Activated naive CD8-positive, alpha-beta T cell treated with anti-CD3 and anti-CD28 coated beads, Interleukin-2, amount 50 U/mL, for 24 hours (primary cell): ENCODE measurements at places on chromosomes 16 and 17.

GRCh38 chr17:59684967-59685366 is 22.3 kb downstream of the PTRH2 start:
- H3K4me1 ChIP-seq, result peaks cover 9% of the 10 kb centered on the region
- H3K4me3 ChIP-seq, result no peak overlapping the region
- no peak for DNase-seq
- H3K27me3 ChIP-seq, result no peaks in the 10 kb centered on the region
- no peak overlapping the region for H3K27ac ChIP-seq

- DNase-seq, result no peak
- peak overlapping the region; percentile 85 for H3K27ac ChIP-seq
- H3K4me3 ChIP-seq, result peak overlapping the region; percentile 58
- H3K4me1 ChIP-seq, result peaks cover 29% of the 10 kb centered on the region
- no peaks in the 10 kb centered on the region for H3K27me3 ChIP-seq
Observed at GRCh38 chr16:25093208-25094061, 18.1 kb upstream of the LCMT1 start.

DNA sequence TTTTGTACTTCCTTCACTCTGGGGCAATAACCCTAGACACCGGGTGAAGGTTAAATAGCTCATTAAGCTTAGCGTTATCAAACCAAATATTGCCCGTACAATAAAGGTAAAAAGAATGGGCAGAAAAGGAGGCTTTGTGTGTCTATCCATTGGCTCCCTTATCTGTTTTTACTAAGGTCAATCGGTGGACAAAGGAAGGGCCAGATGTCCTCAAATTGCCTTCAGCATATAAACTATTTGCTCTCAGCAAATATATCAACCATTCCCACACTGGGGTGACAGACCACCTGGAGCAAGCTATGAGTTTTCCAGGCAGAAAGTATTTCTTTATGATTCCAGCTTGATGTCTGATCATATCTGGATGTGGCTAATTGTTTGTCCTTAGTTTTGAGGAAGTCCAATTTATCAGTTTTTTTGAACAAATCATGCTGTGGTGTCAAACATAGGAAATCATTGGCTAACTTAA is 25.3 kb upstream of the WIPI1 start:
- H3K36me3 ChIP-seq, result peaks cover 1% of the 10 kb centered on the region
- no peak for DNase-seq
- peaks cover 3% of the 10 kb centered on the region for H3K27me3 ChIP-seq
- peaks cover 7% of the 10 kb centered on the region for H3K4me1 ChIP-seq

DNA sequence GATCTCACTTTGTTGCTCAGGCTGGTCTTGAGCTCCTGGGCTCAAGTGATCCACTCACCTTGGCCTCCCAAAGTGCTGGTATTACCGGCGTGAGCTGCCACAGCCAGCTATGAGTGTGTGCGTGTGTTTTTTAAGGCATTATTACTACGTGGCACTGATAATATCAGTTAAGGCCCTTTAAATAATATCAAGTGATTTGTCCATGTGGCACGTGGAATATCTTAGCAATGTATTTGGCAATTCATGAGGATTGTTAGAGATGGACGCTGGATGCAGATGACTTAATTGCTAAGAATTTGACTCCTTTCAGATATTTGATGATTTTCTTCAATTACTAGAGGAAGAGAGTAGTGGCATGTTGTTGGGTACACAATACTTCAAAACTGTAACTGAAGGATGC is 25.5 kb upstream of the PMP22 start:
- no peak overlapping the region for H3K27ac ChIP-seq
- H3K4me1 ChIP-seq, result no peaks in the 10 kb centered on the region
- H3K4me3 ChIP-seq, result no peak overlapping the region

- peaks cover 12% of the 10 kb centered on the region for H3K36me3 ChIP-seq
- no peak overlapping the region for H3K4me3 ChIP-seq
- peaks cover 5% of the 10 kb centered on the region for H3K4me1 ChIP-seq
- no peaks in the 10 kb centered on the region for H3K27me3 ChIP-seq
- no peak overlapping the region for H3K27ac ChIP-seq
Observed at GRCh38 chr16:84498859-84499620, 5.4 kb downstream of the MEAK7 start.

- peaks cover 17% of the 10 kb centered on the region for H3K4me1 ChIP-seq
- H3K27me3 ChIP-seq, result no peaks in the 10 kb centered on the region
- peaks cover 57% of the 10 kb centered on the region for H3K36me3 ChIP-seq
- H3K4me3 ChIP-seq, result no peak overlapping the region
- no peak overlapping the region for H3K27ac ChIP-seq
Observed at GRCh38 chr17:50699410-50699809, 8.3 kb downstream of the ANKRD40 start.

GRCh38 chr16:8919089-8919933 is 37.2 kb downstream of the LITAFD start:
- no peak overlapping the region for H3K4me3 ChIP-seq
- H3K4me1 ChIP-seq, result peaks cover 57% of the 10 kb centered on the region
- peaks cover 79% of the 10 kb centered on the region for H3K36me3 ChIP-seq
- no peak for DNase-seq
- H3K27ac ChIP-seq, result peak overlapping the region; percentile 73
- no peaks in the 10 kb centered on the region for H3K27me3 ChIP-seq

- peak overlapping the region; percentile 92 for H3K27ac ChIP-seq
- H3K4me3 ChIP-seq, result peak overlapping the region; percentile 35
- peak; percentile 38 for DNase-seq
- H3K27me3 ChIP-seq, result no peaks in the 10 kb centered on the region
- H3K36me3 ChIP-seq, result peaks cover 44% of the 10 kb centered on the region
- H3K4me1 ChIP-seq, result peaks cover 75% of the 10 kb centered on the region
Observed at GRCh38 chr16:48576927-48577326, 33.1 kb downstream of the N4BP1 start.

DNA sequence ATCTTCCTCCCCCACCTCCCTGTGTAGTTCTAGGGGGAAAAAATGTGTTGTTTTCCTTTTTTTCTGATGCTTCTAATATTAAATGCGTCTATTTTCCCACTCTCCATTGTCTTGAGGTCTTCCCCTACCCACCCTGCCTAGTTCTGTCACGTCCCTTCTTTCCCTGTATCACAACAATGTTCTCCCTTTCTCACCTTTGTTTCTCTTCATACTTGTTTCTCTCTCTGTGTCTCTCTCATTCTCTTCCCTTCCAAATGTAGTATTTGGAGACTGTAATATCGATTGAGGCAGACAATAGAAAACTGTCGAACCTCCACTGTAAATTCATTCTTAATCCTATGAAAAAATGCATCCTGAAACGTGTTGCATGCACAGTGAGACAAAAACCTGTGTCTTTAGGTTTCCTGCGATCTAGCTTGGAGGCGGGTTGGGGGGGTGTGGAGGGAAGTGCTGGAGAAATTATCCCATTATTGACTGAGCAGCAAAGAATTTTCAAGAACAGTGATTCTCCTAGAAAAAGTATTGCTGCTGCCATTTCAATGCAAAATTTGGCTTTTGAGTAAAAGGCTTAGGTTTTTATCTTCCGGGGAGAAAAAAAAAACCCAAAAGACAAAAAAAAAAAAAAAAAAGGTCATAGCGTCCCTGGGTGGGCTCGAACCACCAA is 1.3 kb upstream of the PSMB3 start:
- peaks cover 26% of the 10 kb centered on the region for H3K36me3 ChIP-seq
- peaks cover 68% of the 10 kb centered on the region for H3K4me1 ChIP-seq
- DNase-seq, result no peak
- H3K4me3 ChIP-seq, result peak overlapping the region; percentile 97
